ENCODE measurements at places on chromosomes 5 and 9. TPM values are rescaled to one million over a fixed set of nuclear protein-coding genes. Genes with fewer than 3 reads are reported as not detected.
A peak's percentile ranks its signal among the peaks of the same experiment; 100 is the strongest.

Gene HTR4
- not detected for total RNA-seq

Gene SLC6A19
- not detected for total RNA-seq

Gene TMEFF1
- 0.68 TPM for total RNA-seq

Gene AQP7
- not detected for total RNA-seq

Gene FBP2
- not detected for total RNA-seq

Gene SLC6A18
- not detected for total RNA-seq

Gene SLCO4C1
- total RNA-seq = 0.38 TPM

Gene NRARP
- total RNA-seq = 4.4 TPM

Gene PDLIM7
- total RNA-seq = 68.4 TPM

Gene TAF11L5
- total RNA-seq = not detected

Gene SLC45A2
- not detected for total RNA-seq

Gene ANKRD31
- 0.94 TPM for total RNA-seq

Gene RASEF
- not detected for total RNA-seq

DNA sequence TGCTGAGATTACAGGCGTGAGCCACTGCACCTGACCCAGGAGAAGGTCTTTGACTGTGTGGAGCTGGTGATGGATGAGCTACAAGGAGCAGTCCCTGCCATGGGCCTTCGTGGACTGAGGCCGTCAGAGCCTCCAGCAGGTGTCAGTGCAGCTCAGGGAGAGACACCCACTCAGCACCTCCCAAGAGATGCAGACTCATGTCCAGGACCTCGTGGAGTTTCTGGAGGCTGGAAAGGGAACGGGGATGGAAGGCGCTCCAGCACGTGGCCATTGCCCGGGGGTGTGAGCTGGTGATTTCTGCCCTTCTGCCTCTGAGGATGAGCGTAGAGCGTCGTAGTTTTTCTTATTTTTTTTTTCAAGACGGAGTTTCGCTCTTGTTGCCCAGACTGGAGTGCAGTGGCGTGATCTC is 9.5 kb downstream of the TOR4A start:
- H3K4me3 ChIP-seq = no peak overlapping the region
- H3K27me3 ChIP-seq = peaks cover 6% of the 10 kb centered on the region
- no peaks in the 10 kb centered on the region for H3K4me1 ChIP-seq
- H3K36me3 ChIP-seq = no peaks in the 10 kb centered on the region
- DNase-seq = peak; percentile 53
- no peak overlapping the region for H3K27ac ChIP-seq

DNA sequence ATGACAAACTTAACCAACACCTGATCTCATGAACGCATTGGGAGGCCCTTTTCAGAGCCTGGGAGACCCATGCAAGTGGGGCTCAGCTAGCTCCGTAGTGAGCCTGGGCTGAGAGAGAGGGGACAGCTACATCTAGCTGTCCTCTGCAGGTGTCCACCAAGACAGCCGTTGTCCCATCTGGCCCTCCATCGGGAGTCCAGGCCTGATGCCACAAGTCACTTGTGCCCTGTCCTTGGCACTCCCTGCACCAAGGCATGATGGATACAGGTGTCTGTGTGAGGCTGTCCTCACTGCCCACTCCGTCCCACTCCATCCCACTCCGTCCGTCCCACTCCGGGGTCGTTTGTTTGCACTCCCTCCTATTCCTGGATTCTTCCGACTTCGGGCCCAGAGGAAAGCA is 2.5 kb upstream of the EDF1 start:
- peaks cover 7% of the 10 kb centered on the region for H3K36me3 ChIP-seq
- peaks cover 10% of the 10 kb centered on the region for H3K4me1 ChIP-seq
- no peak for DNase-seq
- no peak overlapping the region for H3K27ac ChIP-seq
- no peaks in the 10 kb centered on the region for H3K27me3 ChIP-seq

GRCh38 chr5:181229996-181230395 is 6.9 kb downstream of the TRIM41 start:
- H3K27ac ChIP-seq = peak overlapping the region; percentile 85
- H3K27me3 ChIP-seq = no peaks in the 10 kb centered on the region
- H3K4me1 ChIP-seq = peaks cover 26% of the 10 kb centered on the region
- peaks cover 30% of the 10 kb centered on the region for H3K36me3 ChIP-seq
- DNase-seq = no peak
- H3K4me3 ChIP-seq = no peak overlapping the region

DNA sequence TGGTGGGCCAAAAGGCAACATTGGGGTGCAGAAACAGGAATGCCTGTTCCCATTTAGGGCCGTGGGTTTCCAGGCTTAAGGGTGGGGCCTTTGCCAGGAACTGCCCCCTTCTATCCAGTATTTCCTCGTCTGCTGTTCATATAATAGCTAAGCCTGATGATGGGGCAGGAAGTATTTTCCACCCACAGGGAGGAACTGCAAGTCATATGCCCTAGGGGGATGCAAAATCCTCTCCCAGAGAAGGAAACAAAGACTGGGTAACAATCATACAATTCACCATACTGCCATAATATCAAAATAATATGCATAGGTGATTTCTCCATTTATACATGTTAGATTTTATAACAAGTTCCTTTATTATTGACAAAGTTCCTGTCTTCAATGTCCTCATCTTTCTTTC is 20.5 kb upstream of the RPS23 start:
- H3K4me1 ChIP-seq = no peaks in the 10 kb centered on the region
- H3K27ac ChIP-seq = no peak overlapping the region
- peaks cover 1% of the 10 kb centered on the region for H3K36me3 ChIP-seq
- H3K4me3 ChIP-seq = no peak overlapping the region
- no peaks in the 10 kb centered on the region for H3K27me3 ChIP-seq
- no peak for DNase-seq

GRCh38 chr5:60219921-60220320 is 326.4 kb upstream of the PDE4D start:
- no peak overlapping the region for H3K27ac ChIP-seq
- no peaks in the 10 kb centered on the region for H3K4me1 ChIP-seq
- no peak overlapping the region for H3K4me3 ChIP-seq
- H3K27me3 ChIP-seq = no peaks in the 10 kb centered on the region
- DNase-seq = no peak
- no peaks in the 10 kb centered on the region for H3K36me3 ChIP-seq

- peaks cover 36% of the 10 kb centered on the region for H3K4me1 ChIP-seq
- DNase-seq = peak; percentile 42
- no peak overlapping the region for H3K4me3 ChIP-seq
- H3K27ac ChIP-seq = peak overlapping the region; percentile 68
Measured at GRCh38 chr9:34185778-34186551, 7.1 kb downstream of the UBAP1 start.

- no peak overlapping the region for H3K27ac ChIP-seq
- no peaks in the 10 kb centered on the region for H3K36me3 ChIP-seq
- DNase-seq = no peak
- peaks cover 73% of the 10 kb centered on the region for H3K4me1 ChIP-seq
- no peak overlapping the region for H3K4me3 ChIP-seq
Measured at GRCh38 chr5:96812851-96813250, 5.1 kb upstream of the ERAP1 start.

DNA sequence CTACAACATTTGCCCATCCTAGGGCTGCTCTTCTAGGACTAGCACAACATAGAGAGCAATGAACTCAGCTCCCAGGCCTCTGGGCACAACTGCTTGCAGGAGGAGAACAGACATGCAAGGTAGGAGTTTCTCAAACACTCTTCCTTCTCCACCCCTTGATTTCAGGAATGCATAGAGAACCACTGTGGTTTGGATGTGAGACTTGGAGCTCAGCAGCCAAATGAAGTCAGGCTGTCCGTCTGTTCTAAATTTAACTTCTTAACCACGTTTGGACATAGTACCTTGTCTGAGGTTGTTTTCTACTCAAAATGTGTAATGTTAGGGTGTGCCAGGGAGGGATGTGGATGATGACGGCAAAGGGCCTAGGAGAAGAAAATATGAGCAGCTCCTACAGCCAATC is 515.1 kb upstream of the TNC start:
- H3K27me3 ChIP-seq = no peaks in the 10 kb centered on the region
- H3K4me3 ChIP-seq = no peak overlapping the region
- H3K4me1 ChIP-seq = no peaks in the 10 kb centered on the region
- DNase-seq = no peak

DNA sequence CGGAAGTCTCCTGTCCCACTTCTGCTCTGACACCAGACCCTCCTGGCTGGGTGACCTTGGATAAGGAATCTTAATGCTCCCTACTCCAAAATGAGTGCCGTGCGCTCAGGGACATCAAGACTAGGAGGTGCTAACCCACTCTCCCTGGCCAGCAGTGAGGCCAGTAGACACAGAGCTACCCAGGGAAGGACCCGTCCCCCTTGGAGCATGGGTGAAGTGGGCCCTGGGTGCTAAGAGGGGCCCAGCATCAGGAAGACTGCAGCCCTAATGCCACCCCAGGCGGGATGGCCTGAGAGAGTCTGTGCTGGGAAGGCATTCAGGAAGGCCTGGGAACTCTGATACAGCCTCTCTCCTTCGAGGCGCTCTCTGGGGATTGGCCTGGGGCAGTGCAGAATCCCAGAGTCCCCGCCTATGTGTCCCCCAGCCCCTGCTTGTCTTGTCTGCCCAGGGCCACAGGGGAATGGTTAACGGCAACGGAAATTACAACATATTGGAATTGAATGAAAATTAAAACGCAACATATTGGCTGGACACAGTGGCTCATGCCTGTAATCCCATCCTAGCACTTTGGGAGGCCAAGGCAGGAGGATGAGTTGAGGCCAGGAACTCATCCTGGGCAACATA is 29.7 kb upstream of the RNU6ATAC start:
- DNase-seq = peak; percentile 0
- H3K4me3 ChIP-seq = no peak overlapping the region
- no peak overlapping the region for H3K27ac ChIP-seq
- H3K36me3 ChIP-seq = no peaks in the 10 kb centered on the region
- no peaks in the 10 kb centered on the region for H3K27me3 ChIP-seq

DNA sequence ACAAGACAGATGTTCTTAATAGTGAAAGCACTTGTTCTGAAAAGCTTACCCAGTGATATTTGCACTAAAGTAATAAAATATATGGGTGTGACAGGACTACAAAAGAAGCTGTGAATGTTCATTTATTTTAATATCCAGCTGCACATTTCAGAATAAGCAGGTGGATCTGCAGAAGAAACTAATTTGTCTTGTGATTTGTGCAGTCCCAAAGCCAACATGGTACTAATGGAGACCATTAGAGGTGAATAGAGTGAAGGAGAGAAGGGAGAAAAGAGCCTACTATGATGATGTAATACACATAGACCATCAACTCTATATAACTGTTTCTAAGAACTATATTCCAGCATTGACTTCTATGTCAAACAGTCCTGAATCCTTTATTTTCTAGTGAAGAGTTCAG is 362.8 kb downstream of the ISL1 start:
- H3K36me3 ChIP-seq = no peaks in the 10 kb centered on the region
- no peak for DNase-seq
- H3K27ac ChIP-seq = no peak overlapping the region
- H3K27me3 ChIP-seq = no peaks in the 10 kb centered on the region
- H3K4me1 ChIP-seq = no peaks in the 10 kb centered on the region

DNA sequence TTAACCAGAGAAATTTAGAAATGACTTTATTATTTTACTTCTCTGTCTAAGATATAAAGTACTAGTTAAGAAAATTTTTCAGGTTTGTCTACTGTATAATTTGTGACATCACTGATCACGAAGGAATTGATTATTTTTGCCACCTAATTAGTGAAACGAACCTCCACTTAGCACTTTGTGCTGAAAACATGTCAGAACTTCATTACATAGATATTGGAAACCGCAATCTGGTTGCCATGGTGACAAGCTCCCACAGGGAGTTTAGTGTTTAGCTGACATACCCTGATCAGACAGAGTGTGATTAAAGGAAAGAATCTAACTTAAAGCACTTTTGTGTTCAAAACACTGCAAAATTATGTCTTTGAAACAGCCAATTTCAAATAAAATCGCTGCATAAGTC is 668.4 kb upstream of the CCNG1 start:
- no peaks in the 10 kb centered on the region for H3K36me3 ChIP-seq
- no peak overlapping the region for H3K4me3 ChIP-seq
- no peaks in the 10 kb centered on the region for H3K4me1 ChIP-seq
- DNase-seq = no peak

- peaks cover 4% of the 10 kb centered on the region for H3K27me3 ChIP-seq
- H3K27ac ChIP-seq = peak overlapping the region; percentile 68
- peak overlapping the region; percentile 68 for H3K4me3 ChIP-seq
- H3K36me3 ChIP-seq = no peaks in the 10 kb centered on the region
Measured at GRCh38 chr5:56481428-56482357, 248.6 kb upstream of the ANKRD55 start.

- no peaks in the 10 kb centered on the region for H3K4me1 ChIP-seq
- no peak overlapping the region for H3K4me3 ChIP-seq
- no peaks in the 10 kb centered on the region for H3K36me3 ChIP-seq
- DNase-seq = no peak
Measured at GRCh38 chr5:176172246-176172645, 66.0 kb upstream of the SIMC1 start.

GRCh38 chr9:133709015-133709611 is 29.0 kb downstream of the SARDH start:
- H3K4me1 ChIP-seq = peaks cover 33% of the 10 kb centered on the region
- no peaks in the 10 kb centered on the region for H3K27me3 ChIP-seq
- peak; percentile 79 for DNase-seq
- H3K27ac ChIP-seq = no peak overlapping the region

DNA sequence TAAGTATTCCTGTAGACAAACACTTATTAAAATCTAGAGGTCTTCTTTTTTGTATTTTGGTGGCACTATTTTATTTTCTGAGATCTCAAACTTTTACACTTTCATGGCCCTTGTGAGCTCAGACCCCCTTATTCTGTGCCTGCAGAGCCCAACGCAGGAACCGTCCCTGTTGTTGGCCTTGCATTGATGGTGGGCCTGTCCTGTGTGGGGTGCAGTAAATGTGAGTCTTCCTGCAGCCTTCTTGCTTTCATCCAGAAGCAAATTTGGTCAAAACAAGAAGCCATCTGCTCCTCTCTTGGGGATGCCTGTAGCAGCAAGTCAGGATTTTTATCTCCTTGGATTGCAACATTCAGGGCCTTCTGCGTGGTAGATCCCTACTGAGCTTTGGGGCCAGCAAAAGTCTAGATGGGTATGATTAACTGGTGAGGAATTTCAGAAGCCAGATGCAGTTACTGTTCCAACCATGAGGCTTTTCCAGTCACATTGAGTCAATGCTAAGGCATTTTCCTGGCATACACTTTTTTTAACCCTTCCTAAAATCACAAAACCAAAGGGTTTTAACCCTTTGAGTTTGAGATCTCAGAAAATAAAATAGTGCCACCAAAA is 31.7 kb downstream of the BASP1 start:
- no peaks in the 10 kb centered on the region for H3K4me1 ChIP-seq
- no peak overlapping the region for H3K27ac ChIP-seq
- no peak overlapping the region for H3K4me3 ChIP-seq
- DNase-seq = no peak
- H3K27me3 ChIP-seq = no peaks in the 10 kb centered on the region

- no peaks in the 10 kb centered on the region for H3K4me1 ChIP-seq
- no peak overlapping the region for H3K4me3 ChIP-seq
- DNase-seq = no peak
- no peak overlapping the region for H3K27ac ChIP-seq
- no peaks in the 10 kb centered on the region for H3K27me3 ChIP-seq
Measured at GRCh38 chr9:73494894-73495293, 343.2 kb downstream of the ANXA1 start.

- no peaks in the 10 kb centered on the region for H3K27me3 ChIP-seq
- H3K4me3 ChIP-seq = no peak overlapping the region
- no peak overlapping the region for H3K27ac ChIP-seq
- no peak for DNase-seq
- no peaks in the 10 kb centered on the region for H3K4me1 ChIP-seq
Measured at GRCh38 chr9:27047136-27047535, 41.7 kb upstream of the LRRC19 start.

Data from activated CD8-positive, alpha-beta T cell treated with anti-CD3 and anti-CD28 coated beads for 36 hours (primary cell).